ENCODE measurements at places on chromosomes 1 and 21.

DNA sequence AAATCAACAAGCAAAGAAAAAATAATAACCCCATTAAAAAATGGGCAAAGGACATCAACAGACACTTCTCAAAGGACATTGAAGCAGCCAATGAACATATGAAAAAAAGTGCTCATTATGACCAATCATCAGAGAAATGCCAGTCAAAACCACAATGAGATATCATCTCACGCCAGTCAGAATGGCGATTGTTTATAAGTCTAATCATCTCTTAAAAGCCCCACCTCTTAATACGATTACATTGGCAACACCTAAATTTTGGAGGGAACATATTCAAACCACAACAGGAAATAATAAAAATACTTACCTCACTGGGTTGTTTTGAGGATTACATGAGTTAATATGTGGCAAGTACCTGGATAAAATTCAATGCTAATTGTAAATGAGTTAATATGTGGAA lies 57.1 kb upstream of the PLPPR4 start:
- DNase-seq = no peak

- peak; percentile 3 for DNase-seq
Measured at GRCh38 chr21:34280389-34280795, 83.4 kb upstream of the KCNE2 start.

- DNase-seq = no peak
Measured at GRCh38 chr1:116573431-116574095, 2.7 kb upstream of the CD58 start.

GRCh38 chr1:215793180-215793579 lies 226.1 kb downstream of the KCTD3 start:
- DNase-seq = peak; percentile 54

- DNase-seq = no peak
Measured at GRCh38 chr1:194309697-194310096, 1123.3 kb upstream of the B3GALT2 start.

DNA sequence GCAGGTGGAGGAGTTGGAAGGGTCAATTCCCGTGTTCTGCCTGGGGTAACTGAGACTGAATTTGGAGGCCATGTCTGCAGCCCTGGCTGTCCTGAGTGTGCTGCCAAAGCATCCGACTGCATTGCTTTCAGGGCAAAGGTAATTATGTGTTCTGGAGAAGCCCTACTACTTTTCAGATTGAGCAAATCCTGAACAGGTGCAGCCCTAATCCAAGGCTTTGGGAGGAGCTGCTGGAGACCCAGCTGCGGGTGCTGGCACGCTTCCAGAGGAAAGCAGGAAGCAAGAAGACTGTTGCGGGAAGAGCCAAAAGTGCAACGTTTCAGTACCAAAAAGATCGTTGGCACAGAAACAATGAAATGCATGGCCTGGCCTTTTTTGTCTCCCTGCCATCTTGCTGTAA lies 73.7 kb upstream of the NRIP1 start:
- no peak for DNase-seq

GRCh38 chr1:41222496-41222895 lies 19.6 kb downstream of the SCMH1 start:
- DNase-seq = peak; percentile 28

DNA sequence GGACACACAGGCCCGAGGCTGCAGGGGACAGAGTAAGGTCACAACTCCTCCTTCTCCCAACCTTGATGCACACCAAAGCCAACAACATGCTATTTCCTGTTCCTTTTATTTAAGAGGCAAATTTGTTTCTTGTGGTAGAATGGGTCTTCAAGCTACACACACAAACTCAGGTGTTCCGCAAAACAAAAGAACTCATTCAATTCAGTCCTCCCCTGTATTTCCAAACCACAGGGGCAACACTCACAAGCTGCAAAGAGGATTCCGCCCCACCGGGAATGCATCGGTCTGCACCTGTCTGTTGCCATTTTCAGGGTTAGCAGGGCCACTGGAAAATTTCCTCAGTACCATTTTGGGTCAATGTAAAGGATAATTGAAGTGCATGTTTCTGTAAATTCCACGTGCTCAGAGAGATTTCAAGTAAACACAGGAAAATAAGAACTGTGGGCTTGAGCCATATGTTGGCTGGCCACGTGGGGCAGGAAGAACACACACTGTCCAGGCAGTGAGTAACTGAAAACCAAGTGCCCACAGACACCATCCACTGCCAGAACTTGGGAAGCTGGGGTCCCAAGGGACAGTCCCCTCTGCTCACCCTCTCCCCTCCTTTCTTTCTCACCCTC lies 145.2 kb upstream of the ERG start:
- DNase-seq = no peak

DNA sequence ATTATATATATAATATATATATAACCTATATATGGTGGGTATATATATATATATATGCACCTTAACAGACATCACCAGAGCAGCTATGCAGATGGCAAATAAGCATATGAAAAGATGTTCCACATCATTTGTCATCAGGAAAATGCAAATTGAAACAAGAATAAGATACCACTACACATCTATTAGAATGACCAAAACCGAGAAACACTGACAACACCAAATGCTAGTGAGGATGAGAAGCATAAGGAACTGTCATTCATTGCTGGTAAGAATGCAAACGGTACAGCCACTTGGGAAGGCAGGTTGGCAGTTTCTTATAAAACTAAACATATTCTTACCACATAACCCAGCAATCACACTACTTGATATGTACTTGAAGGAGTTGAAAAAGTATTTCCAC lies 219.8 kb upstream of the PRMT6 start:
- no peak for DNase-seq

DNA sequence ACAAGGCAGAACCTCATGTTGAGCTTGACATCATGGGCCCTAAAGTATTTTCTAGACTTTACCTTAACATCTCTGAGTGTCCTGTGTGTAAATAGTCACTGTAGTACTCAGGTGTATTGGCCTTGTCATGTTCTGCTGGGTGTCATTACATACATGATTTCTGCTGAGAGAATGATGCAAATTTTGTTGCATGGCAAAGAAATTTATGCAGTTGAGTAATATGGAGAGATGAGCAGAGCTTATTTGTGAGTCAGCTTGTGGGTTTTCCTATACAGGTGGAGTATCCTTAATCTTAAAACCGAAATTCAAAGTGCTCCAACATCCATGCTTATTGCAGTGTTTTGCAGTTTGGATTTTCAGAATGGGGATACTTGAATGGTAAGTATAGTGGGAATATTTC lies 36.6 kb downstream of the RGL1 start:
- DNase-seq = peak; percentile 52

DNA sequence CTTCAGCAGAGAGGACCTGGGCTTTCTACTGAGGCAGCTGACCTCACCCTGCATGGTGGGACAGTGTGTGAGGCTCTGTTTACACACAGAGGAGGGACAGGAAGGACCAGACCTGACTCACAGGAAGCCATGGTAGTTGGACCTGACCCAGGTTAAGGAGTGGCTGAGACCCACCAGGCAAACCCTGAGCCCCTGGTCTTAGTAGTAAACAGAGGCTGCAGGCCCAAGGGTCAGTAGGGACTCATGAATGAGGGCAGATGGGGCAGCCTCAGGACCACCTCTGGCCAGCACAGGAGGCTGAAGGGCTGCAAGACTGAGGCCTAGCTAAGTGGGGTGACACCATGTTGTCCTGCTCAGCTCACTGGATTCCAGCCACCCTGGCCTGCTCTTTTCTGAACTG lies 273.2 kb downstream of the GRIK3 start:
- no peak for DNase-seq

DNA sequence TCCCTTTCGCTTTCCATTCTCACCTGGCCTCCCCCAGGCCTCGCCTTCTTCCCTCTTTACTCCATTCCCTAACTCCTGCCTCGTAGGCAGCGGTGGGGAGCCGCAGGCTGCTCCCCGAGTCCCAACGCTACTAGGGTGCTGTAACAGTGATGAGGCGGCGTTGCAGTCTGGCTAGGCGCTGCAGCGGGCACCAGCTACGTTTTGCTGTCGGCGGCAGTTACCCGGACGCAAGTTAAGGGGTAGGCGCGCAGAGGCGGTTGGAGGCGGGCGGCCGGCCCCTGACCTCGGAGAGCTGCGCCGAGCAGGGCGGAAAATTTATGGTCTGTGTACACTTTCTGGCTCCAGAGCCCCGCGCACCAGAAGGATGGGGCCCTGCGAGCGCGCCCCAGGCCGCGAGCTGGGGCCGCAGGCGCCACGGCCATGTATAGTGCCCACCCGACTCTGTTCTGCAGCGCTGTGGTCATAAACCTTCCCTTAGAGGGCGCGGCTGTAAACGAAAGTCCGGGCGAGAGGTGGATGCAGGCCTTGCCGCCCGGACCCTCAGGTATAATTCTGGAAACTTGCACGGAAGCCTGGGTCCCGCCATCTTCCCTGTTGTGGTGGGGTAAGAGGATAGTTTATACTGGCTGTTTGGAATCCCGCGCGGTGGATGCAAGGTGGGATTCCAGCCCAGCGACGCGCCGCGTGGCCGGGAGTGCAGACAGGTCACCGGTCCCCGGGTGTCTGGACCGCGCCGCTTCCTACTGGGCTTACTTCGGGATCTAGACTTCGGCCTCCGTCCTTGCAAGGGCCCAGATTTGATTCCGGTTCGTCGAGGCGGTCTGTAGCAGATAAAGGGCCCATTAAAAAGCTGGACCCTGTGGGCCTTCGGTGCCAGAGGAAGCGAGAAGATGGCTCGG lies 15.0 kb downstream of the HLX start:
- no peak for DNase-seq

DNA sequence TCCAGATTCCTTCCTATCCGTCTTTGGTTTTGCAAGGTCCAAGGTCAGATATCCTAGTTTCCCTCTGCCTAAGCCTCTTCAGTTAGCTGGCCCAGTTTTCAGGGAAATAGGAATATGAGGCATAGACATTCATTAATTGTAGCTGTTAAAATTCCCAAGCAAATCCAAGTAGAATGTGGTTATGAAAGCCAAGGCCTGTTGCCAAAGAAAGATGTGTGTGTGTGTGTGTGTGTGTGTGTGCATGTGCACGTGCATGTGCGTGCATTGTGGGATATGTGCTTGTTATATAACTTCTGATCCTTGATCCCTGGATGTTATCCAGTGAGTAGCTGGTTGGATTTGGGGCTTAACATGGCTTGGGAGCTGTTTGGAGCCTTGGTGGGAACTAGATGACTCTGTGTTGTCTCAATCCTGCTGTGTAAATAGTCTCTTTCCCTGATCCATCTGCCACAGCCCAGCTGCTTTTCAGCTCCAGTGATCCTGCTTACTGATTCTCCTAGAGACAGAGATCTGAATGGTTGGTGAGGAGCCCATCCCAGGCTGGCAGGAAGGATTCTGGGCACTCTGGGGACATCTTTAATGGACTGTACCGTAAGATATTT lies 70.6 kb upstream of the GCLM start:
- peak; percentile 53 for DNase-seq

DNA sequence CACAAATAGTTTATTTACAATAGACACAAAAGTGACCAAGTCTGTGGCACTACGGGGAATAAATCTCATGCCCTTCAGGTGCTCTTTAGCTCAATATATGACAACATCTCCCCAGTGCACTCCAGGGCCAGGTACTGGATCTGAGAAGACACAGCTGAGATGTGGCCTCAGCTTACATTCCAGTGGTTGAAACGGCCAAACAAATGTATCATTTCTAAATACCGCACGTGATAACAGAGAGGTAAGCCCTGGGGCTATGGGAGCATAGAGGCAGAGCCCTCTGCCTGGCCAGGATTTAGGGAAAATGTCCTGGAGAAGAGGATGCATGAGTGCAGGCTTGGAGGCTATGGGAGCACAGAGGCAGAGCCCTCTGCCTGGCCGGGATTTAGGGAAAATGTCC lies 630.5 kb downstream of the SMYD3 start:
- peak; percentile 85 for DNase-seq

GRCh38 chr1:225554216-225554812 lies 98.6 kb downstream of the ENAH start:
- peak; percentile 44 for DNase-seq

- no peak for DNase-seq
Measured at GRCh38 chr21:33031152-33031911, 5.6 kb downstream of the OLIG2 start.

DNA sequence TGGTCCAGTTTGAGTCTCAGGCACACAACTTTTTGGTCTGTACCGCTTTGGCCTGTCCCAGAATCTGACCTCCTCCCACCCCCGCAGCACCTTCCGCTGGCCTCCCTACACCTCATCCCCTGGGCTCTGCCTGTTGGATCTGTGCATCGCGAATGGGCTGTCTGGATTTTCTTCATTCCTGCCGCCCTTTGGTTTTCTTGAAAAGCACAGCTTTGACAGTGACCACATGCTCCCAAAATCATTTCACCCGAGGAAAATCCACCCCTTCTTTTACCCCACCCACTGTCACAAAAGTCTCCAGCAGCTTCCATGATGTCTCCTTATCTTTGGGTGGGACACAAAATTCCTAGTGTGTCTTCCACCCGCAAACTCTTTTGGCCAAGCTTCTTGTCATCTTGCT lies 65.0 kb upstream of the SSX2IP start:
- no peak for DNase-seq

GRCh38 chr1:49297783-49298182 lies 521.1 kb upstream of the BEND5 start:
- no peak for DNase-seq

GRCh38 chr1:5909576-5910275 lies 82.5 kb downstream of the NPHP4 start:
- no peak for DNase-seq

- no peak for DNase-seq
Measured at GRCh38 chr1:114715952-114716303, 643 bp downstream of the NRAS start.

DNA sequence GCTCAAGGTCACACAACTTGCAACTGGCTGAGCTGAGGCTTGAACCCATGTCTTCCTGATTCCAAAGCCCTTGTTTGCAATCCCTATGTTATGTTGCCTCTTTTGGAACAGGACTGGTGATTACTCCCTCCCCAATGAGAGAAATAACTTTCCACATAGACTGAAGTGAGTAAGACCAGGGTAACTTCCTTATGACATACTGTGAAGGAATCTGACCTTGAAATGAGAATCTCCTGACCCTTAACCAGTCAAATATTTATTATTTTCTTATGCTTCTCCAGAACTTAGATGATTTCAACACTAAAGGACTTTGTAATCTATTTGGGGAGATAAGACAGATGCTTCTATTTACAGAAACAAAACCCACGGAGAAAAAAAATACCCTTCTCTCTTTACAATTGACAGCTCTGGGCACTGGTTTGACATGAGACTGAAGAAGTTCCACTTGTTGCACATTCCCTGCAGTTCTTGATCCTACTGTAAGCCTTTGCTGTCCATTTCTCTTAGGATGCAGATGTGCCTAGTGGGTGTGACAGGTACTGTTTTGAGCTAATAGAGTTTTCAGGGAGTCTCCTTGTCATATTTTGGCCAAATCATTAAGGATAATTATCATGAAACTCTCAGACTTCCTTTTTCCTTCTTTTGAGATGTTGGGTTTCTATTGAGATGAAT lies 3.9 kb upstream of the RPTN start:
- peak; percentile 97 for DNase-seq

- no peak for DNase-seq
Measured at GRCh38 chr1:16026723-16027484, 5.1 kb downstream of the CLCNKA start.

- DNase-seq = no peak
Measured at GRCh38 chr1:18302788-18303413, 177.8 kb upstream of the KLHDC7A start.

DNA sequence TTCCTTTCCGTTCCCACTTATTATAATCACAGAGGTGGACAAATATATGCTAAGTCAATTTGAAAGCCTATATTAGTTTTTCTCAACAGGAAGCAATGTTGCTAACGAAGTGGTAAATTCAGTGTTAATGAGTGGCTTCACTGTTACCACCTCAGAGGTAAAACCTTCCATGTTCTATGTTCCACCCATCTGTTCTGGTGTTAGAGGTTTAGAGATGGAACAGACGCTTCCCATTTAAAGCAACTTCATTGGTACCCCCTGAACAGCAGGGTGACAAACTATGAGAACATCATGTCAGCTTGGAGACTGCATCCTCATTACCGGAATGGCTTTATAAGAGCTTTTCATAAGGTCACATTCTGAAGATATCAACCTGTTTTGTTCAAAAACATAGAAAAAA lies 77.9 kb downstream of the ZNF644 start:
- no peak for DNase-seq
